Fibroblast of lung (primary cell): ENCODE measurements at places on chromosomes 16 and 17. TPM values are rescaled to one million over a fixed set of nuclear protein-coding genes. Genes with fewer than 3 reads are reported as not detected.
A peak's percentile ranks its signal among the peaks of the same experiment; 100 is the strongest.

- peak; percentile 81 for DNase-seq
Observed at GRCh38 chr17:17919169-17920107, 52.8 kb downstream of the TOM1L2 start.

KRT33B gene
- polyA plus RNA-seq, result not detected in 2 replicates

PMP22 gene
- 191 and 269 TPM in 2 replicates for polyA plus RNA-seq

DNA sequence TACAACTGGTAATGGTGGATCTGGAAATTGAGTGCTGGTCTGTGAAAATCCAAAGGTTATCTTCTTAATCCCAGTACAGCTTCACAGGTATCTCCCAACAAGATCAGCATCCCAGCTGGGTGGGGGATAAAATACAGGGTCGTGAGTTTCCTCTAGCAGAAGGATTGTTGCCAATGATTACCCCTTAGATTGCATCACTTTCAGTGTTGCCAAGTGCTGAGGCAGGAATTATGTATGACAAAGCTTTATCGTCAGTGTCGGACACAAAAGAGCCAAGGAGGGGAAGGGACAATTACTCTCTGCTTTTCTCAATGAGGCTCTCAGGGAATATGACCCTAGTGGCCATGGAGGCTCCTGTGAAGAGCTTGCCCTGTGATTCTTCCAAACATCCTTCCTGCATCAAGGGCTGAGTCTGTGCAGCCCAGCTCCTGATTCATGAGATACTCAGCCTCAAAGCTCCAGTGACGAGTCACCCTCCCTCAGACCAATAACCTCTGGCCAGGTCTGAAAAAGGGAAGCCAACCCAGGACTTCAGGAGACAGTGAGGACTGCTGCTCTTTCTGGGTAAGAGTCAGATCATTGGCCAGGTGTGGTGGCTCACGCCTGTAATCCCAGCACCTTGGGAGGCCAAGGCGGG is 15.0 kb downstream of the OR1F1 start:
- no peak for DNase-seq

DNA sequence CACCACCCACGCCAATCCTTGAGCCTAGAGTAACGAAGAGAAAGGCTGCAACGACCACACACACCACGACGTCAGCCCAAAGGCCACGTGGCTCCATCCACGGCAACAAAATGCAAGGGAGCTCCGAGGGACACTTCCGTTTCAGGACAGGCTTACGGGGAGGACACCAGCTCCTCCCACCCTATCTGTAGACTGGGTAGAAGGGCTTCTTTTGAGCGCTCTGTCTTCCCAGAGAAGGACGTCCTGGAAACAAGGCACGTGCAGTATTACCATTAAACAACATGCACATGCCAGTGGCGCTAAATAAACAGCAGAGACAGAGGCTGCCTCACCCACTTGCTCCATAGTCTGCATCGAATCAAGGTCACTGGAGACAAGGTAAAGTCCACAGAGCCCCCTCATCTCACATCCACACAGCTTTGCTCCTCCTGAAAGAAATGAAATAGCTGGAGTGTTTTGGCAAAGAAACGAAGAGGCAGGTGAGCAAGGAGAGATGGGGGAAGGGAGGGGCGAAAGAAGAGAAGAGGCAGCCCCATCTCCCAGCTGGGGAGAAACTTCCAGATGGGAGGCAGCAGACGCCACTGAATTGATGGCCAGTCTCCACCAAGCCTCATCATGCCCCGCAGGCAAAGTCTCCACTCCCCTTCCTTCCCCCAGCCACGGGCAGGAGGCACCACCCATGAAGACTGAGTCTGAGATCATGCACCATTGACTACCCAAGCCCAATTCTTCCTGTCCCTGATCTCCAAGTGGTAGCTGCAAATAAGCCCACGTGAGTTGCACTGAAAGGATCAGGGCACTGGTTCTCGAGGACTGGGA is 24.0 kb downstream of the ZFHX3 start:
- DNase-seq, result no peak

DNA sequence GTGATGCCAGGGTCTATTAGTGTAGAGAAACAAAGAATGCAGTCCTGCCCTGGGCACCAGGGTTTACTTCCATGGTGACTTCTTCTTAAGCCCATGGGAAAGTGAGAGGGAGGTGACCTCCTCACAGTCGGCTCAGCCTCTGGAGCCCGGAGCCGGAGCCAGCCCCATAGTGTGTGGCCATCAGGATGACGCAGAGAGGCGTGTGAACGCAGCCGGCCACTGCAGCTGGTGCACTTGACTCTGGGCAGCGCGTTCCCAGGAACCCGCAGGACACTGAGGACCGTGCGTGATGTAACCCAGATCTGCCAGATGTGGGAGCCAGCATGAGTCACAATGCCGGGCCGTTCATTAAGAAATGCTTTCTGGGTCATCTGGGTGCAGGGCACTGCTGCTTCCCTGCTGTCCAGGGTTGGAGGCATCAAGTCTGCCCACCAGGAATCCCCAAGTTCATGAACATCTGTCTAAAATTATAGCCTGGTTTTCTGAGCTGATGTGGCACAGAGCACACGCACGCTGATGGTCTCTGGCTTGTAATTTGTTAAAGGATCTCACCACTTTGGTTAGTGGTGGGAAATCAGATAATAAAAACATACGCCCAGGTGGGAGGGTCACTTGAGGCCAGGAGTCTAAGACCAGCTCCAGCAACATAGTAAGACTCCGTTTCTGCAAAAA is 114.1 kb downstream of the PITPNC1 start:
- DNase-seq, result peak; percentile 99

DNA sequence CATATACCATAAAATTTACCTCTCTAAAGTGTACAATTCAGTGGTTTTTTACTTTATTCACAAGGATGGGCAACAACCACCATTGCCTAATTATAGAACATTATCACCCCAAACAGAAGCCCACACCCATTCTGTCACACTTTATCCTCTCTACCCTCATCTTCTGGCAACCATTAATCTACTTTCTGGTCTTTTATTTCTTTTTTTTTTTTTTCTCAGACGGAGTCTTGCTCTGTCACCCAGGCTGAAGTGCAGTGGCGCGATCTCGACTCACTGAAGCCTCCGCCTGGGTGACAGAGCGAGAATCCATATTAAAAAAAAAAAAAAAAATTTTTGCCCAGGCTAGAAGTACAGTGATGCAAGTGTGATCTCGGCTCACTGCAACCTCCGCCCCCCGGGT is 90.7 kb upstream of the CLEC18B start:
- DNase-seq, result no peak

HOXB8 gene
- 1.4 and 2.0 TPM in 2 replicates for polyA plus RNA-seq

GRCh38 chr16:88588754-88589153 is 18.6 kb downstream of the ZC3H18 start:
- no peak for DNase-seq

- DNase-seq, result no peak
Observed at GRCh38 chr17:48597528-48597777, 3.9 kb upstream of the HOXB5 start.

DNA sequence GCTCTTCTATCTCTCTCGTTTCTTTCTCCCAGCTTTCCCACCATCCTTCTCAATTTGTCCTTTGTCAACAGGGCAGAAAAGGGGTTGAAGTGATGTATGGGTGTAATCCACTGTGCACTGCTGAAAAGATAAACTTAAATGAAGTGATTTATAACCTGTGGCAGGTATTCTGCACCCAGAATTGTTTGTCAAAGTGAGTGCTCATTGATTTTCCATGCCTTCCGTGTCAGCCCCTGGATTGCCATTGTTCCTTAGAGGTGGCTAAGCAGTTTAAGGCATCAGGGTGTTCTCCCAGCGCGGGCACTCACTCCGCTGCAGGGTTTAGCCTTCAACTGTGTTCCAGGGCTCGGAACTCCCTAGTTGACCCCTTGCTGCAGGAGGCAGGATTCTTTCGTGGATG is 82.9 kb downstream of the PITPNC1 start:
- no peak for DNase-seq

DNA sequence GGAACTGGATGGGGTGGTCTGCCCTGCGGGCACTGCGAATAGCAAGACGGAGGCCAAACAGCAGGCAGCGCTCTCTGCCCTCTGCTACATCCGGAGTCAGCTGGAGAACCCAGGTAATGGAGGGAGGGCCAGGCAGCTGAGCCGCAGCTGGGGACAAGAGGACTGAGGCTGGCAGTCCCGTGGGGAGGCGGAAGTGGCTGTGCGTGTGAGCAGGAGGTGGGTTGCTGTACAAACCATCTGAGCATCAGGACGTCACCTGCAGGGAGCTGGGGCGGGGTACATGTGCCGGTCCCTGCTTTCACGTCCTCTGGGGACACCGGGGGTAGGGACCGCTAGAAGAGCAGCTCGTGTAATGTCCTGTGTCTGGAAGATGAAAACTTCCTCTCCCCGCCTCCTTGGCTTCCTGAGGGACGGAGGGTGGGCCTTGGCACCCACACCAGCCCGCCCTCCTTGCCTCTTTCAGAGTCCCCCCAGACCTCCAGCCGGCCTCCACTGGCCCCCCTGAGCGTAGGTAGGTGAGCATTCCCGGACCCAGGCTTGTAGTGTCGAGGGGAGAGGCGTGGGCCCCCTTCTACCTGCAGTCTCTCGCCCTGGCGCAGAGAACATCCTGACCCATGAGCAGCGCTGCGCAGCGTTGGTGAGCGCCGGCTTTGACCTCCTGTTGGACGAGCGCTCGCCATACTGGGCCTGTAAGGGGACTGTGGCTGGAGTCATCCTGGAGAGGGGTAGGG is 3.7 kb downstream of the ADAD2 start:
- DNase-seq, result no peak

- no peak for DNase-seq
Observed at GRCh38 chr16:85829171-85829719, 29.8 kb downstream of the COX4I1 start.

DNA sequence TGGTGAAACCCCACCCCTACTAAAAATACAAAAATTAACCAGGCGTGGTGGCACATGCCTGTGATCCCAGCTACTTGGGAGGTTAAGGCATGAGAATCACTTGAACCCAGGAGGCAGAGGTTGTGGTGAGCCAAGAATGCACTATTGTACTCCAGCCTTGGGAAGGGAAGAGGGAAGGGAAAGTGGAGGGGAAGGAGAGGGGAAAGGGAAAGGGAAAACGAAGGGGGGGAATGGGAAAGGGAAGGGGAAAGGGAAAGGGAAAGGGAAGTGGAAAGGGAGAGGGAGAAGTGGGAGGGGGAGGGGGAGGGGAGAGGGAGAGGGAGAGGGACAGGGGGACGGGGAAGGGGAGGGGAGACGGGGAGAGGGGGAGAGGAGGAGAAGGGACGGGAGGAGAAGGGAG is 122.5 kb downstream of the GAS7 start:
- DNase-seq, result no peak

GRCh38 chr17:14910916-14911315 is 354.2 kb downstream of the PMP22 start:
- no peak for DNase-seq

- no peak for DNase-seq
Observed at GRCh38 chr16:15948532-15949209, 745 bp upstream of the ABCC1 start.

DNA sequence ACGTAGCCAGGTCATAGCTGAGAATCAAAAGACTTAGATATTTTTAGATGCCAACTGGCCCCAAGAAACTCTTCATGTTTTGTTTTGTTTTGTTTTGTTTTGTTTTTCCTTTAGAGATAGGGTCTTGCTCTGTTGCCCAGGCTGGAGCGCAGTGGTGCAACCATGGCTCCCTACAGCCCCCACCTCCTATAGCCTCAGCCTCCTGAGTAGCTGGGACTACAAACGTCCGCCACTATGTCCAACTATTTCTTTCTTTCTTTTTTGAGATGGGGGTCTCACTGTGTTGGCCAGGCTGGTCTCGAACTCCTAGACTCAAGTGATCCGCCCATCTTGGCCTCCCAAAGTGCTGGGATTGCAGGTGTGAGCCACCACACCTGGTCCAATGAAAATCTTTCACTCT is 107.1 kb downstream of the ADCY9 start:
- DNase-seq, result no peak

KRTAP4-1 gene
- not detected in 2 replicates for polyA plus RNA-seq

GRCh38 chr17:34252444-34253138 is 2.5 kb upstream of the CCL2 start:
- peak; percentile 95 for DNase-seq

CSF3 gene
- 0.12 TPM in 1 of 2 replicates, not detected in the other for polyA plus RNA-seq

DNA sequence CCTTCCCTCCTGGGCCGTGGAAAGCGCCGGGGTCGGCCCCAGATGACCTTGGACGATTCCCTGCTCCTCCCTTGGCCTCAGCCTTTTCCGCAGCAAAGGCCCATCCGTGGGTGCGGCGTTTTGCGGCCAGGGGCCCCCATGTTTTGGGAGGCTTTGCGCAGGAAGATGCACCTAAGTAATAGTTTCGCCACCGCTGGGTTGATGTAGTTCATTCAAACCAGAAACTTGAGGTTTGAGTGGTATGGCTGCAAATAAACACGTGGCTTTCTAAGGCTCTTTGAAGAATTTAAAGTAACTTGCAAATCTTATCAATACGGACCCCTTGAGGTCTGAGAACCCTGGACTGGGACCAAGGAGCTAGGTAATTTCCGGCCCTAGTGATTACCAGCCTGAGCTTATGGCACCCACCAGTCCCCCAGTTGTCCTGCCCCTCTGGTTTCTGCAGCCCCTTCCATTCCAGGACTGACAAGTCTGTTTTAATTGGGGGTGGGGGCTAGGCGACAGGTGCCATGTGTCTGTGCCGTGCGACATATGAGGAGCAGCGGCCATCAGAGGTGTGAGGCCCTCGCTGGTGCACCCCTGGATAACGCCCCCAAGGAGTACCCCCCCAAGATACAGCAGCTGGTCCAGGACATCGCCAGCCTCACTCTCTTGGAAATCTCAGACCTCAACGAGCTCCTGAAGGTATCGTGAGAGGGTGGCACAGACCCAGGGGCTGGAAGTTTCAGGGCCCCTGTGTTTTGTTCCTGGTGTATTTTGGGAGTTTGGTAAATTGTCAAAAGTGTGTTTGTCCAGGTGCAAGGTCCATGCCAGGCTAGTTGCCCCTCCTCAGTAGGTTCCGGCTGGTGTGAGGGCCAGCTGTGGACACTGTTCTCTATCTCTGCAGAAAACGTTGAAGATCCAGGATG is 834 bp downstream of the MRPL12 start:
- no peak for DNase-seq

DNA sequence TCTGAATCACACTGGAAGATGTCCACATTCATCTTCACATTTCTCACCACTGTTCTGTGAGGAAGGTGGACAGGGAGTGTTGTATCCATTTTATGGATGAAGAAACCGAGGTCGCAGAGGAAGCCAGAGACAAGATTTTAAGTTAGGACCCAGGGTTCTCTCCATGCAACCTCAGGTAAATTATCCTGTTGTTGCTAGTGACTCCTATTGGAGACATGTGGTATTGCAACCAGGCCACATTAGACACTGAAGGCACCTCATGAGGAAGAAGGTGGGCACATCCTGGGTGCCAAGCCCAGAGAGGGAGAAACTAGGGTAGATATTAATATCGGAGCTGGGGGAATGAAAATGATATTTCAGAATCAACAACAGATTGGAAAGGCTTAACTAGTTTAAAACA is 8.5 kb upstream of the WNT9B start:
- DNase-seq, result no peak

DNA sequence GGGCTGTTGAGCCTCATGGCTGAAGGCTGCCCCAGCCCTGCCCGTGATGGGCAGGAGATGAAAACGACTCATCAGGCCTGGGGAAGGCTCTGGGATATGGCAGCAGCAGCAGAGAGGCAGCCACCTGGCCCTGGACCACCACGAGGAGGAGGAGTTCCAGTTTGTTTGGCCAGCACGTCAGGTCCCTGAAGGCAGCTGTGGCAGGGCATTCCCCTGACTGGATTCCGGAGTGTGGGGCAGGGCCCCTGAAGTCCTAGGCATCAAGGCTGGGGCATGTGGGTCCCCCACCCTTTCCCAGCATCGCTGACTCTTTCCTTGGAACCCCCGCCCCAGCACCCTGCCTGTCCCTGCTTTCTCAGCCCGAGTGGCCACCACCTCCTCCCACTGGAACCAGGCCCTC is 197.4 kb downstream of the ZNF423 start:
- DNase-seq, result no peak

TNFAIP1 gene
- 40.1 and 40.7 TPM in 2 replicates for polyA plus RNA-seq

CACNA1H gene
- polyA plus RNA-seq, result 0.05 and 10.5 TPM in 2 replicates

GRCh38 chr17:43992641-43993040 is 11.8 kb upstream of the NAGS start:
- DNase-seq, result no peak

DNAI2 gene
- not detected in 2 replicates for polyA plus RNA-seq
